Cerebellar cortex (tissue), 1 donor: ENCODE measurements at places on chromosomes 5 and 9.

GRCh38 chr5:43854697-43855292 is 251.8 kb downstream of the NNT start:
- DNase-seq: no peak

GRCh38 chr9:86093788-86094555 is 5.4 kb downstream of the GOLM1 start:
- DNase-seq: no peak

- no peak for DNase-seq
These were observed 122.6 kb downstream of the TRIM32 start for GRCh38 chr9:116809656-116810055.

DNA sequence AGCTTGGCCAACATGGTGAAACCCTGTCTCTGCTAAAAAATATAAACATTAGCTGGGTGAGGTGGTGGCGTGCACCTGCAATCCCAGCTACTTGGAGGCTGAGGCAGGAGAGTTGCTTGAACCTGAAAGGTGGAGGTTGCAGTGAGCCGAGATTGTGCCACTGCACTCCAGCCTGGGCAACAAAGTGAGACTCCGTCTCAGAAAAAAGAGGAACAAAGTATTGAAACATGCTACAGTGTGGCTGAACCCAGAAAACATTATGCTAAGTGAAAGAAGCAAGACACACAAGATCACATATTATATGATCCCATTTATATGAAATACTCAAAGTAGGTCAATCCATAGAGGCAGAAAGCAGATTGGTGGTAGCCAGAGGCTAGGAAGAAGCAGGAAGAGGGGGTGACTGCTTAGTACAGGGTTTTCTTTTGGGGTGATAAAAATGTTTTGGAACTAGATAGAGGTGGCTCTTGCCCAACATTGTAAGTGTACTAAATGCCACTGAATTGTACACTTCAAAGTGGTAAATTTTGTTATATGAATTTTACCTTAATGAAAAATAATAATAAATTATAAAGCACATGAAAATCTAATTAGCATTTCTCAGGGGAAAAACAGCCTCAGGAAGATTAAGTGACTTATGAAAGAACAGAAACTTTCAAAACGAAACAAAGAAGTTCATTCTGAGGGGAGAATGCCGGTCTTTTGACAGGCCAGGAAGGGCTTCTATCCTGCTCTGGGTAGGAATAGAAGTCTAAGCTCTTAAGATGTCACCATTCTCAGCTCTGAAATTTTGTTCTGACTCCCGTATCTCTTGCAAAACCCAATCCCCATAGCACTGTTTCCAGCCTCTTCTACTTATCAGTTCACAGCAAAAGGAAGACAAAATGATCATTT is 161.1 kb upstream of the TBCA start:
- DNase-seq: no peak

DNA sequence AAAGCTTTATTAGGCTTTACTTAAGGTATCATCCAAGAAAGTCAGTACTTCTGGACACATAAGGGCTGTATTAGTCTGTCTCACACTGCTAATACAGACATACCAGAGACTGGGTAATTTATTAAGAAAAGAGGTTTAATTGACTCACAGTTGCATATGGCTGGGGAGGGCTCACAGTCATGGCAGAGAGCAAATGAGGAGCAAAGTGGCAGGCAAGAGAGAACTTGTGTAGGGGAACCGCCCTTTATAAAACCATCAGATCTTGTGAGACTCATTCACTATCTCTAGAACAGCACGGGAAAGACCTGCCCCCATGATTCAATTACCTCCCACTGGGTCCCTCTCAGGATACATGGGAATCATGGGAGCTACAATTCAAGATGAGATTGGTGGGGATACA is 49.2 kb upstream of the SLC44A1 start:
- no peak for DNase-seq

DNA sequence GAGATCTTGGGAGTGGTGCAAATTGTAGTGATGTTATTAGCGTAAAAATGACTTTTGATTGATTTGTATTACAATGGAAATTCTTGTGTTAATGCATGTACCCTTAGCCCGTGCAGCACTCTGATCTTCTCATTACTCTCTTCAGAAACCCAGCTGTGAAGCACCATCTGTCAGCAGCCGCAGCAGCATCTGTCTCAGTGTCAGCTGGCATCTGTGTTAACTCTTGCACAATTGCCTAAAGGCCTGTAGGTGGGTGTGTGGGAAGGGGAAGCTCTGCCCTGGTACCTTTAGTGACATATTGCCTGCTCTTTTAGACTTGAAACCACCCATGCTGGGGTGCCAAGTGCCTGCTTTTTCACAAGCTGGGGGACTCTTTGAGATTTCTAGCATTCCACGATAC is 101.3 kb downstream of the FBXL7 start:
- DNase-seq: no peak

- no peak for DNase-seq
These were observed 107.3 kb downstream of the SNCAIP start for GRCh38 chr5:122419142-122419894.

DNA sequence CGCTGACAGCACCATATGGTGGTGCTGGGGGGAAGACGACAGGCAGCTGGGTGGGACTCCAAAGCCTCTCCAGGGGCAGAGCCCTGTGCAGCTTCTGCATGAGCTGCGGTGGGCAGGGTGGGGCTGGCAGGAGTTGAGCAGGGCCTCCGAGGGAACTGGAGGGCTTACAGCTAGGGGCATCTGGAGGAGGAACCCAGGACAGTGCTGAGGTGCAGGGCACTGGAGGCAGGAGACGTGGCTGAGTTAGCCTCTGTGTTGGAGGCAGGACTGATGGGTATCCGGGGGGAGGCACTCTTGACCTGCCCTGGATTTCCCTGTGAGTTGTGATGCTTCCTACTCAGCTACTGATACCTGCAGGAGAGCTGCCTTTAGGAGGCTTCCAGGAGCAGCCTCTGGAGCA is 45.0 kb downstream of the TENT4A start:
- no peak for DNase-seq

DNA sequence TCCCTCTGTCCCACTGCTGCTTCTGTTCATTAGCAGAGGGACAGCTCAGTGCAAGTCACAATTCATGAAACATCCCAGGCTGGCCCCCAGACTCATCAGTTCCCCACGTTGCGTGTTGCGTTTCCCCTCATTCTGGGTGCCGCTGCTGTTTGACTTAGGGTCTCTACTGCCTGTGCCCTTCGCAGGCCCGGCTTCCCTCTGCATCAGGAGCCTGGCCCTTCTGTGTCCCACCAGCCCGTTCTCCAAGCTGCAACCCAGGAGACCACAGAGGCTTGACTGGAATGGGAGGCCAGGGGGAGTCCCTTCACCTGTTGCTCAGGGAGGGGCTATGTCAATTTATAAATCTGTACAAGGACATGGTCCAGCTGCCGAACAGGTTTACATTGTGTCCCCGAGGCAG is 53.9 kb upstream of the SUSD3 start:
- DNase-seq: no peak

- DNase-seq: no peak
These were observed 12.3 kb upstream of the MRNIP start for GRCh38 chr5:179870952-179871351.

- no peak for DNase-seq
These were observed 599.8 kb downstream of the EBF1 start for GRCh38 chr5:158499892-158500418.

DNA sequence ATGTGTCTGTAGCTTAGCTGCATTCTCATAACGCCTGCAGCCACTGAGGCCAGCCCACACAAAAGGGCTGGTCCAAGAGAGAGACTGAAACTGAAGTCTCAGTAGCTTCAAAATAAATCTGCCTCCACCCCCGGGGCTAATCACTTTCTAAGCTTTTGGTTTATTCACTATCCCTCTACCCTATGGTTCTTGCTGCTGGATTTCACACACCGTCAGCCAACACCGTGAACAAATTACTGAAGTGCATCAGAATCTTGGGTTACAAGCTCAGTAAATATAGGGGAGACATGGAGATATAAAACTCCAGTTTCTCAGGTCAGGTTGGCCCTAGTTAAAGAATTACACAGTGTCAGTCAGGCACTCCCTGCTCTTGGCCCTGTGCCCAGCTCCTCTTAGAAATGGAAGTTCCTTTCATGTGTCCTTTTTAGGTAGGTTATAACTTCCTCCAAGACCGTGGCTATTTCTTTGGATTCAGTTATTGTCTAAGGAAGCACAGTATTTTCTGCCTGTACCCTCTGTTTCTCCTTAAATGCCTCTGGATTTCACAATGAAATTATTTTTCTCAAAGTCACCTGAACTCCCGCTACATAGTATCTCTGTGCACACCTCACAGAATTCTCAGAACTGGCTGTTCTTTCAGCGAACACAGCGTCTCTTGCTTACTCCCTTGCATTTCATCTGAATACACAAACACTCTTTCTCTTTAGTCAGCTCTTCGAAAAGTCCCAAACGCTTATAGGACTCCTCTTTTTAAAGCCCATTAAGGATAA is 112.5 kb downstream of the FAM174A start:
- no peak for DNase-seq

DNA sequence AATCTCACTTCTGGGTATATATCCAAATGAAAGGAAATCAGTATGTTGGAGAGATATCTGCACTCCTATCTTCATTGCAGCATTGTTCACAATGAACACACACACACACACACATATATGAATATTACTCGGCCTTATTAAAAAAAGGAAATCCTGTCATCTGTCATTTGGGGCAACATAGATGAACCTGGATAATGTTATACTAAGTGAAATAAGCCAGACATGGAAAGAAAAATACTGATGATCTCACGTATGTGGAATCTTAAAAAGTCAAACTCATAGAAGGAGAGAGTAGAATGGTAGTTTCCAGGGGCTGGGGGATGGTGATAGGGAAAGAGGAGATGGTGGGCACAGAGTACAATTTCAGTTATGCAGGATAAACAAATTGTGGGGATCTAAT is 100.3 kb downstream of the EMB start:
- no peak for DNase-seq

- DNase-seq: no peak
These were observed 34.0 kb downstream of the ZNF474 start for GRCh38 chr5:122163121-122164069.

GRCh38 chr9:115743709-115744605 is 409.6 kb upstream of the PAPPA start:
- DNase-seq: no peak

- DNase-seq: no peak
These were observed 7.2 kb upstream of the ADGRV1 start for GRCh38 chr5:90551376-90551775.
